GM12878 (cell line): ENCODE measurements at places on chromosomes 3 and 15. TPM values are rescaled to one million over a fixed set of nuclear protein-coding genes. Genes with fewer than 3 reads are reported as not detected.

DNA sequence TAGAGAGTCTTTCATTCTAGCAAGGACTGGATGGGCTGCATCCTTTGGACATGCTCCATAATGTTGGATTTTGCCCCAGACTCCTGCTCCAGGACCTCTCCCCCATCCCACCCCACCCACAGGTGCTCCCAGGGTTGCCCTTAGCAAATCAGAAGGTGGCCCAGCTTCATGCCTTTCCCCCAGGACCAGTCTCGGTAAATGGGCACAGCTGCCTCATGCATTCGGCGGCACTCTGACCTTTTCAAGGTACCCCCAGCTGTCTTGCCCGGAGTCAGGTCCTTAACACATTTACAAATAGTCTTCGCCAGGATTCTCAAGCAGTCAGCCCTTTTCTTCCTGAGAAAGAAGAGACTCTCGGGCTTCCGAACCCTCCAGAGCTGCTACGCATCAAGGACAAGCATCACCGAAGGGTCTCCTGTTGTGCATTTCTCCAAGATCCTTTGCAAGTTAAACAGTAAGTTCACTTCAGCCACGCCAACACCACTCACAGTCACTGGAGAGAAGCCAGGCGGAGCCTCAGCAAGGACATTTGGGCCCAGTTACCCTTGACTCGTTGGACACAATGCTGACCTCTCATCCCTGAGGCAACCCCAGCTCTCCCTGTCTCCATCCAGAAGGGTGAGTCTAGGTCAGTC lies 287.8 kb downstream of the FAM43A start:
- H3K27ac ChIP-seq, result no peak overlapping the region
- H3K36me3 ChIP-seq, result no peaks in the 10 kb centered on the region
- no peaks in the 10 kb centered on the region for H3K27me3 ChIP-seq
- no peaks in the 10 kb centered on the region for H3K4me1 ChIP-seq
- no peak overlapping the region for H3K4me3 ChIP-seq

DNA sequence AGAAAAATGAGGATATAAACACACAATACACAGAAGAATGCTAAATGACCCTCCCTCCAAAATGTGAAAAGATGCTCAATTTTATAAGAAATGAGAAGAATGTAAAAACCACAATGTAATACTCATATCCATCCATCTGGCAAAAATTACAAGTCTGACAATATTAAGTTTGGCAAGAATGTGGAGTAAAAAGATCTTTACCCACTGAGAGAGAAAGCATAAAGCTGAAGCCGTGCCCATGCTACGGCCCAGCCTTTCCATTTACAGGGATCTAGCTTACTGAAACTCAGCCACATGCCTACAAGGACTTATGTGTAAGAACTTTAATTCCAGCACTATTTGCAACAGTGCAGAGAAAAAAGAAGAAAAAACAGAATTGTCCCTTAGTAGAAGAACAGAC lies 42.9 kb downstream of the ATP13A3 start:
- peaks cover 5% of the 10 kb centered on the region; the same call in 1 of the 2 replicates for H3K36me3 ChIP-seq
- no peak overlapping the region for H3K27ac ChIP-seq
- no peak overlapping the region for H3K4me3 ChIP-seq
- H3K4me1 ChIP-seq, result no peaks in the 10 kb centered on the region

GRCh38 chr3:129553719-129554118 lies 10.7 kb downstream of the H1-8 start:
- no peak for DNase-seq
- H3K36me3 ChIP-seq, result no peaks in the 10 kb centered on the region
- no peak overlapping the region for H3K4me3 ChIP-seq
- no peak overlapping the region for H3K27ac ChIP-seq

DNA sequence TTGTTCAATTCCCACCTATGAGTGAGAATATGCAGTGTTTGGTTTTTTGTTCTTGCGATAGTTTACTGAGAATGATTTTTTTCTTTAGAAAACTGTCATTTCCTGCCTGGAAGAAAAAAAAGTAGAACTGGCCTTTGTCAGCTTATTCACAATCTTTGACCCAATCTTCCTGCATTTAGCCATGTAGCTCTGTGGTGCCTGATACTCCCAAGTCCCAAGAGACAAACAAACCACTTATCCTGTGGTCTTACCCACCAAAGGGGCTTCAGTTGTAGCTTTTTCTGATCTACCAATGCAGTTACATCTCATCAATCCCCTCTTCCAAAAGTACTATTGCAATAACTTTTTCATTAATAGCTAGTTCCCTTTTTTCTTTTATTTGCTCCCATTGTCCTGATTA lies 444.6 kb downstream of the GRM7 start:
- no peak overlapping the region for H3K4me3 ChIP-seq
- DNase-seq, result no peak
- no peaks in the 10 kb centered on the region for H3K4me1 ChIP-seq
- no peak overlapping the region for H3K27ac ChIP-seq
- H3K27me3 ChIP-seq, result no peaks in the 10 kb centered on the region

DNA sequence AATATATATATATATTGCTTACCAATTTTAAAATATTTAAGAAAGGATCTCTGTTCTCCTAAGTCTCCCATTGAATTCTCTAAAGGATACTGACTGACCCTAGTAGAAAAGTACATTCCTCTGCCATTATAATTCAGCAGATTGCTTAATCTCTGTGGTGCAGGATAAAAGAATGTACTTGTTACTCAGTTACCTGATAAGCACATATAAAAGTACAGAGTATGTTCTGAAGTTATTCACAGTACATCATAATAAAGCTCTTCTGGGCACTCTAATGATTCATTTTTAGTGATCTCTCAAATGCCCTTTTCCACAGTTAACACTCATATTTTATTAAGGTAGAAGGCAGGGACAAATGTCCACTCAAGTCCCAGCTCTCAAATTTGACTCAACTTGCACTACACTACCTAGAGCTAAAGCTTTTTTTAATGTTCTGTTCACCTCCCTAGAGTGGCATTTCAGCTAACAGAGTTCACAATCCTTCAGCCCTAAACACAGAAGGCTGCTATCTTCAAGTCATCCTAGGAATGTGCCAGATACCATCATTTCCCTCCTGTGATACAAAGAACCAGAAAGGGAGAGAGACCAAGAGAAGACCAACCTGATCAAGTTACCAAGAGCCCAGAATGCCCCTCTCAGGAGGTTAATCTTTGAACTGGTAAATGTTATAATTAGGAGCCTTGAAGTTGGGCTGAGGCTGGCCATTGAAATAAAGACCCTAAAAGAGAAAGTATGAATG lies 53.3 kb downstream of the MEIS2 start:
- no peak overlapping the region for H3K27ac ChIP-seq
- DNase-seq, result no peak
- no peaks in the 10 kb centered on the region for H3K36me3 ChIP-seq
- H3K27me3 ChIP-seq, result no peaks in the 10 kb centered on the region
- H3K4me1 ChIP-seq, result no peaks in the 10 kb centered on the region

- H3K4me1 ChIP-seq, result no peaks in the 10 kb centered on the region
- no peak overlapping the region for H3K4me3 ChIP-seq
- no peaks in the 10 kb centered on the region for H3K36me3 ChIP-seq
- DNase-seq, result no peak
Observed at GRCh38 chr3:71896751-71897150, 111.8 kb upstream of the PROK2 start.

Gene FETUB
- not detected in 2 replicates for total RNA-seq

Gene SERPINI2
- total RNA-seq, result 0.19 and 0.33 TPM in 2 replicates

Gene PCOLCE2
- 0.41 and 1.1 TPM in 2 replicates for total RNA-seq

Gene IQCB1
- total RNA-seq, result 38.5 and 41.7 TPM in 2 replicates

Gene LMOD3
- total RNA-seq, result 0.08 TPM in 1 of 2 replicates, not detected in the other

Gene CCNDBP1
- total RNA-seq, result 31.9 and 34.3 TPM in 2 replicates
